ENCODE measurements at places on chromosomes 5 and 9.

DNA sequence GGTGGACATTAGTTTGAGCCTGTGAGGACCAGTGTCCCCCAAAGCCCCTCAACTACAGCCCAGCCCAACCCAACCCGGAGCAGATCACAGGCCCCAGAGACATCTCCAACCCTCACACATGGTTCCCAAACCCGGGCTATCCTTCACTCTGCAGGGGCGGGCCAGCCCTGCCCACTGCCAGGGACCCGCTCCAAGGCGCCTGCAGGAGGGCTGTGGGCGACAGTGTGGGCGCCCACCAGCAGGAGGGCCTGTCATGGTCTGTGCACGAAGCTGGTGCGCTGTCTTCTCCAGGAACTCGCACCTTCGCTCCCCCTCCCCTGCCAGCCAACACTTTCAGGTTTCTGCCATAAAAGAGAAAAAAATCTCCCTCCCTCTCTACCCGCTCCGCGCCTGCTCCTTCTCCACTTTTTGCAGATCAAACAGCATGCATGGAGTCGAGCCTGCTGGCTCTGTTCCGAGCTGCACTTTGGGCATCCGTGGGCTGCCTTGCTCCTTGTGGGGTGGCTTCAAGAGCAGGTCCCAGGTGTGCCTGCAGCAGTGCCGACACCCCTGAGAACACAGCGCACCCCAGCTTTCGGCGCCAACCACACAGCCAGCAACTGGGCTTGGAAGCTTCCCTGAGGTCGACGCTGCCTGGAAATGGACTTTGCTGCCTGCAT, 133.7 kb upstream of the PPP1R26 start:
- no peak for DNase-seq

DNA sequence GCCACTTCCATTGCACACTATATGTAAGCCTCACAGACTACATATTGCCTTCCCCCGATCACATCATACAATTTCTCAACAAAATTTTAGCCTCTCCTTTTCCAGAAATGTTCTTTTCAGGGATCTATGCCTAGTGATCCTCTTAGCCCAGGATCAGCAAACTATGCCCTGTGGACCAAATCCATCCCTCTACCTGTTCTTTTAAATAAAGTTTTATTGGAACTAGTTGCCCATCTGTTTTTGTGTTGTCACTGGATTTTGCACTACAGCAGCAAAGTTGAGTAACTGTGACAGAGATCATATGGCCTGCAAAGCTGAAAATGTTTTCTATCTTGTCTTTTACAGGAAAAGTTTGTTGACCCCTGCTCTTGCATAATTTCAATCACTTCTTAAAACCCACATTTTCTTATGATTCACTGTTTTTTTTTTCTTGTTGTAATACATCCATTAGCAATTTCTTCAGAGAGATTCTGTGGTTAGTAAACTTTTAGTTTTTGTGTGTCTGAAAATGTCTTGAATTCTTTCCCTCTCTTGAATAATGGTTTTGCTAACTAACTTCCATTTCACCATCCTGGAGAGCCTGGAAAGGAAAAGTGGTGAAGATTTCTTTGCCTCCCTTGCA, 7.1 kb downstream of the TXNDC8 start:
- no peak for DNase-seq

GRCh38 chr9:115594557-115594956, 476.6 kb upstream of the TNC start:
- no peak for DNase-seq

- no peak for DNase-seq
Measured at GRCh38 chr9:18487611-18488010, 13.7 kb downstream of the ADAMTSL1 start.

GRCh38 chr9:135165003-135165711, 77.7 kb downstream of the OLFM1 start:
- DNase-seq, result no peak

GRCh38 chr5:178404987-178405386, 172.4 kb upstream of the PHYKPL start:
- no peak for DNase-seq

DNA sequence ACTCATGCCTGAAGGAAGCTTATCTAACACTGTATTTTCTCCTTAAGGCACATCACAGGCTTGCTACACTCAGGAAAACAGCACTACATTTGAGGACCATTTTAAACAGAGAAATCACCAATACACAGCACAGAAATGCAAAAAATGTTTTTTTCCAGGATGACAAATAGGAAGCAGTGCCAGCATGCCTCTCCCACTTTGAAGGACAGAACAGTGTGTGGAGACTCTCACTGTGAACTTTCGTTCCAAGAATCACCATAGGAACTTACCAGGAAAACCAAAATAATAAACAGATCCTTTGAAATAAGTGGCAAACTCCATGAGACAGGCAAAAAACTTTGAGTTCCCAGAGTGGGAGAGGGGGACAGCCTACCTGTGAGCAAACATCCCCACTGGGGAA, 217.8 kb upstream of the MAST4 start:
- no peak for DNase-seq

- no peak for DNase-seq
Measured at GRCh38 chr9:78563269-78563668, 266.3 kb downstream of the PSAT1 start.

DNA sequence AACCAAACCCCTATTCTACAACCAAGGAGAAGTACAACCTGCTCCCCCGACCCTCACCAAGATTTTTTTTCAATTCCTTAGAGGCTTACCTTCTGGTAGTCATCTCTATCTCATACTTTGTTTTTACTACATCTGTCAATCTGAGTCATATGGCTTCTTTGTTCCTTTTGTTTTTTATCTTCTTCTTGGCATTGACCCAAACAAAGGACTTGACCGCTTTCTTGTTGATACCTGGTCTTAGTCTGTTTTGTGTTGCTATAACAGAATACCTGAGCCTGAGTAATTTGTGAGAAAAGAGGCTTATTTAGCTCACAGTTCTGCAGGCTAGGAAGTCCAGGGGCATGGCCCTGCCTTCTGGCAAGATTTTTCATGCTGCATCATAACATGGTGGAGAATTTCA, 352.7 kb downstream of the MLLT3 start:
- no peak for DNase-seq

DNA sequence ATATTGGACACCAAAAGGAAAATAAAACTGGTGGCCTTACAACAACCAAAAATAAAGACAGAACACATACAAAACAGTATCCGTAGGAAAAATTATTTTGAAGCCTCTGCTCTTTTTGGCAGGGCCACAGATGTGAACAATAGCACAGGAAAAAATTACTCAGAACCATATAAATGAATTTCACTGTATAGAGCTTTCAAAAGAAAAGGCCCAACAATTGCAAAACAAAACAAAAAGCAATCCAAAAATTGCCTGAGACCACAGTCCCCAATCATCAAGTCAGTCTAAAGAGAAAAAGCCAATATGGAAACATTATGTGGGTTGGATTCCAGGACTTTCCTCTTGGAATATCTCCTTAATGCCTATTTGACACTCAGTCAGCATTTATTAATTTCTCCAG, 243.8 kb downstream of the CEMIP2 start:
- no peak for DNase-seq

DNA sequence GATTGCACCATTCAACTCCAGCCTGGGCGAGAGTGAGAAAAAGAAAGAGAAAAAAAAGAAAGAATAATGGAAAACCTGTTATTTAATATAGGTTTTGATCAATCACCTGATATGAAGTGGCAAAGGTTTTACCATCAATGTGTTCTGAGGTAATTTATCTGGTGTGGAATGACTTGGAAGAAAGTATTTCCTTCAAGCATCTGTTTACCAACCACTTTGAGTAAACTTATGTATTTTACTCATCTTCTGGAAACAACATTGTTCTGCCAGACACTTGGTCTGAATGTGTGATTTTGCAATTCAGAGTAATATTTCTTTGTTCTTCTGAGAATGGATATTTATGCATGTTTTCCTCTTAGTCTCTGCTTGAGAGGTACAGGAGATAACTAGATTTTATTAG, 24.3 kb downstream of the KIF2A start:
- no peak for DNase-seq

DNA sequence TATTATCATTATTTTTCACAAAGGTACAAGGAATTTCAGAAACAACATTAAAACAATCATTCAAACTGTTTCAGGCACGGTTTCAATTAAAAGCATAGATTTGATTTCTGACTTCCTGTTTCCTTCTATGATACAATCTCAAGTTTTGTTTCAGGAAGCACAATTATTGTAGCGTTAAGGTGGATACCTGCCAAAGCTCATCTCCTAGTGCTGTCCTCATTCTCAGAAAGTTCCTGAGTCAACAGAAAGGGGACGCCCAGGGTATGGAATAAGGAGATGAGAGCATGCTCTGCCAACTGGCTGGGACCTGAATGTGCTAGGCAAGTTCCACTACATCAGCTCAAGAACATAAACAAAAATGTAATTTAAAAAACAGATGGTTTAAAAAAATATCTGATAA, 2.0 kb upstream of the TRIM14 start:
- no peak for DNase-seq

DNA sequence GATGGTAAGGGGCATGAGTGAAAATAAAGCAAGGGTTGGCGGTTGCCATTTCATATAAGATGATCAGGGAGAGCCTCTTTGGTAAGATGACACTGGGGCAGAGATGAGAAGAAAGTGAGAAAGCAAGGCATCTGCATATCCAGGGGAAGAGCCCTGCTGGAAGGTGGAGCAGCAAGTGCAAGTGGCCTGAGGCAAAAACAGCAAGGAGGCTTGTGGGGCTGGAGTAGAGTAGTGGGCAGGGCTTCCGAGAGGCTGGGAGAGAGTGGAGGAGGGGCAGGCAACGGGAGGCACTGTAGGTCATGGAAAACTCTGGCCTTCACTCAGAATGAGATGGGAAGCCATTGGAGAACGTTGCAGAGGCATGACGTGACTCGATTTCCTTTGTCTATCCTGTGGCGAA, 199.2 kb downstream of the ARHGEF28 start:
- DNase-seq, result no peak

DNA sequence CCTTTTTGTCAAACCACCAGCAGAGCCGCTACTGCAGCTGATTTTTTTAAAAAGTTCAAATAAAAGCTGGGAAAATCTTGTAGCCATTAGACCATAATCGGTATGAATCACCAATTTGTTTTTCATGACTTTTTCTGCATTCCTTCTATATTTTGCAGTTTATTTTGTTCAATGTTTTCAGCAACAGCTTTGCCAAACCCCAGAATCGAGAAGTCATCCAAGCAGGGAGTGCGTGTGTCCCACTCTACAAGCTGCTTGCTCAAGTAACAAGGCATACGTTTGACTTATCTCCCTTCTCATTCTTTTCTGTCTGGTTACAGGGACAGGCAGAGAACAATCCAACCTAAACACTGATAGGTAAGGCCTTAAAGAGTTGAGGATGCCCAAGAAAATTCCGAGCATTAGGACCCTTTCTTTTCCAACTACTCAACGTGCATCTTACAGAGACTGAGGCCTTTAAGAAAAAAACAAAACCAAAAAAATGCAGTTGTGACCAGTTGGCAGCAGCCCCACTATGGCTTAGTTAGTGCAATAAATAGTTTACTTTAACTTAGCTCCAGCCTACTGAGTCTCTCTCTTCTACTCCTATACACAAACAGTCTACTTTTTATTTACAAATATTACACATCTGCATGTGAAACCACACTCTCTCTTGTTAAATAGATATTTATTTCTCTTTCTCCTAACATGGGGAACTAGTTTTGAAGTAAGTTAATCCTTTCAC, 134.7 kb upstream of the SLIT3 start:
- DNase-seq, result no peak

DNA sequence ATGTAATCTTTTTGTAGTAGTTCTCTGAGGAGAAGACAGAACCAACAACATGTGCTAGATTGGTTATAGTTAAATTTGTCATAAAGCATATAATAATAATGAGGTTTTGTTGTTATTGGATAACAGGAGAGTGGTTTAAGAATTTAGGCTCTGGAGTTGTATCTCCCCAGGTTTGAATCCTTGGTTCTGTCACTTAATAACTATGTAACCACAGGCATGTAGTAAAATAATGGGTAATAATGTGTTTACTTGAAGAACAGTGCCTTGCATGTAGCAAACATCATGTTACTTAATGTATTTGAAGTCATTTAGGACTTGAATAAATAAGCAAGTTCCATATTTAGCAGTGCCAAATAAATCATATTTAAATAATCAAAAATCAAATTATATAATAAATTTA, 55.8 kb downstream of the NSD1 start:
- DNase-seq, result no peak
